CD8-positive, alpha-beta memory T cell (primary cell): ENCODE measurements at places on chromosomes 4 and X.

DNA sequence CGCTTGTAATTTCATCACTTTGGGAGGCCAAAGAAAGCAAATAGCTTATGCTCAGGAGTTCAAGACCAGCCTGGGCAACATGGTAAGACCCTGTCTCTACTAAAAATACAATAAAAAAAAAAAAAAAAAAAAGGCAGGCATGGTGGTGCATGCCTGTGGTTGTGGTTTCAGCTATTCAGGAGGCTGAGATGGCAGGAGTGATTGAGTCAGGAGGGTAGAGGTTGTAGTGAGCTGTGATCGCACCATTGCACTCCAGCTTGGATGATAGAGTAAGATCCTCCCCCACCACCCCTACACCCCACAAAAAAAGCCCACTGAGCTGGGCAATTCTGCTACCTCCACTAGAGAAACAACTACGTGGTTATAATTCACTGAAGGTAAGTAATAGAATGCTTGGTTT lies 118.8 kb upstream of the PCDH18 start:
- DNase-seq = no peak

DNA sequence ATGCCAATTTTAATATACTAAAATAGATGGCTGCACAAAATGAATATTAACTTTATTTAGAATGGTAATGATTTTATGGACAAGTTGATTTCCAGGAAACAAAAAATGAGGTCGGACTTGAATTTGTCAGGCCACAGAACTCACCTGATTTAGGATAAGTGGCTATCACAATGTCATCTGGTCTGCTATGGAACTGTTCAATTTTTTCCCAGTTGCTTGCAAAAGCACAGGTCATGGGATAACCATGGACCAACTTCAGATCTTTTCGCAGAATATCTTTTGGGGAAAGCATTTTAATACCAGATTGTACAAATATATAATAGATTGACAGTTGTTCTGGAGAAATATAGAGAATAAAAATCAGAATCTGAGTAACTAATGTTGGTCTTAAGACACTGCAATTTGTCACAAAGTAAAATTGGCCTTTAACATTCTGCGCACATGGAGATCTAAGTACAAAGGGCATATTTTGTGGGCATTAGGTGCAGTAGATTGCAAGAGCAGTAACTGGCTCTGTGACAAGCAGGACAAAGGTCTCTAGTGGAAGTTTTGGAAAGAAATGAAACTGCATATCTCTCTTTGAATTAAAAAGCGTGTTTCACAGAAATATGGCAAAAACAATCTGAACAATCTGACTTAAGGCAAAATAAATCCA lies 5.4 kb downstream of the SULT1B1 start:
- DNase-seq = no peak

DNA sequence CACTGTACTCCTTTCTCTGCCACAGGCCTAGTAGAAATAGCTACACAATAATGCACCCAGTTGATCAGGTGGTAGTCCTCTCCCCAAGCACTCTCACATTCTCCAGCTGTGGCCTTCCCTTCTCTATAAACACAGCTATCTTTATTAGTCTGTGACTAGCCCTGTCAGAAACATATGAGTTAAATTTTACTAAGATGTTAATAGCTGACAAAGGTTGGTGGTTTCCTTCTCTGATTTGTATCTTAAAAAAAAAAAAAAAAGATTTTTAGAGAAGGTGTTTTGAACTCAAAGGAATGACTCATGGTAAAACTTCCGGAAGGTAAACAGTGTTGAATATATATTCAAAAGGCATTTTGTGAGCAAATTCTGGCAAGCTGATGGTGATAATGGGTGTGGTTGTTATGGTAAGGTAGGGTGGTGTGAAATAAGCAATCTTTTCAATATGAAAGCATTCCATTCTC lies 327.4 kb downstream of the PPP3CA start:
- peak; percentile 19 for DNase-seq

GRCh38 chr4:168604496-168605373 lies 107.9 kb downstream of the PALLD start:
- no peak for DNase-seq
